Suppressor macrophage treated with lipopolysaccharide for 1 hour (primary cell): ENCODE measurements at places on chromosomes 1 and 21.
A peak's percentile ranks its signal among the peaks of the same experiment; 100 is the strongest.

DNA sequence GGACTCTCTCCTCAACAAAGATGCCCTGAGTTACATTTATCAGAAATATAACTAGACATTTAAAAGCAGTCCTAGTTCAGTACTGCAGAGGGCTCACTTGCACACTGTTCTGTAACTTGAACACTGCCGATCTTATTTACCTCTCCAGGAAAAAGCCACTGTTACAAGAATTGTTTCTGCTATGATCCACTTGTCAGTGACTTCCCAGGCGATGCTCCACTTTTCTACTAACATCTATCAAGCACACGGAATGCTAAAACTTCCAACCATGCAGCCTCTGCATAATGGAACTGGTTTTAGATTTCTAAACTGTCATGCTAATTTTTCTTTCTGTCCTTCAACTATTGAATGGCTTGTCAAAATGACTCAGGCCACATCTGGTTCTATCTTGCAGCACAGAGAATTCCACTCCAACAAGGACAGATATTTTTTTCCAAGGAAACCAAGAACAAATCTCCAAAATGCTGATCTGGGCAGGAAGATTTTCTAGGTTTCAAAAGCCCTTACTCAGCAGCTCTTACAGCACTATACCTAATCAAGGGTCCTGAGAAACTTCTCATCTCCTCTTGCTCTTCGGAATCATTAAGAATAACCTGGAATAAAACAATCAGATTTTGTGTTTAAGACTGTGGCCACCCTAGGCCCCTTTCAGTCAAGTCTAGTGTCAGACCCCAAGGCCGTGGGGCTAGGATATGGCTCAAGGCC lies 9.9 kb downstream of the SEC16B start:
- no peak for DNase-seq

DNA sequence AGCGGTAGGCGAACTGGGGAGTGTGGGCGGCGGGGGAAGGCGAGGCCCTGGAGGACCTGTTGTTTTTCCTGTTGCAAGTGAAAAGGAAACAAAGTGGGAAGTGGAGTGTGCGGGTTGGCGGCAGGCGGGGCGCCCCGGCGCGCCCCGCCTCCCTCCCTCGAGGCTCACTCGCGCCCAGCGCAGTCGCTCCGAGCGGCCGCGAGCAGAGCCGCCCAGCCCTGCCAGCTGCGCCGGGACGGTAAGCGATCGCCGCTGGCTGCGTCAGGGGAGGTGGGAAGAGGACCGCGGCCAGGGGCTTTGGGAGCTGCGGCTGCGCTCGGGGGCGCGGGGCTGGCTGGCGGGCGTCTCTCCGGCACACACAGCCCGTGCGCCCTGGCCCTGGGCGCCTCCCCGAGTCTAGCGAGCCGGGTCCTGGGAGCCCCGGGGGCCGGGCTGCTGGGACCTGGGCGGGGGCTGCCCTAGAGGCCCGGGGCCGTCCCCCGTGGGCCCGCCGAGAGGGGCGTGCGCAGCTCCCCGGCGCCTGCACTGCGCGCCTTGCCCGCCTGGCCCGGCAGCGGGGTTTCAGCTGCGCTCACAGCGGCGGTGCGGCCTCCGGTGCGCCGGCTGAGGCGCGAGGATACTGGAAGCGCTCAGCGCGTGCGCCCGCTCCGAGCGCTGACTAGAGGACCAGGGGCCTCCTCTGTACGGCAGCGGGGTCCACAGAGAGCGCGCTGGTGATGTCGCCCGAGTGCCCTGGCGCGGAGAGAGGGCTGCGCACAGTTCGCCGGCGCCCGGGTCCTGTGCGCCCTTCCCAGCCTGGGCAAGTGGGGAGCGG lies at the start of gene PIK3CD:
Gene PIK3CD, plus strand, starts transcription at position 167 of the 814 bp plus-strand sequence. CDS start 58,725 bp downstream, outside the sequence.
- DNase-seq = peak; percentile 88

GRCh38 chr21:41197582-41197981 lies 29.6 kb downstream of the BACE2 start:
- DNase-seq = no peak

DNA sequence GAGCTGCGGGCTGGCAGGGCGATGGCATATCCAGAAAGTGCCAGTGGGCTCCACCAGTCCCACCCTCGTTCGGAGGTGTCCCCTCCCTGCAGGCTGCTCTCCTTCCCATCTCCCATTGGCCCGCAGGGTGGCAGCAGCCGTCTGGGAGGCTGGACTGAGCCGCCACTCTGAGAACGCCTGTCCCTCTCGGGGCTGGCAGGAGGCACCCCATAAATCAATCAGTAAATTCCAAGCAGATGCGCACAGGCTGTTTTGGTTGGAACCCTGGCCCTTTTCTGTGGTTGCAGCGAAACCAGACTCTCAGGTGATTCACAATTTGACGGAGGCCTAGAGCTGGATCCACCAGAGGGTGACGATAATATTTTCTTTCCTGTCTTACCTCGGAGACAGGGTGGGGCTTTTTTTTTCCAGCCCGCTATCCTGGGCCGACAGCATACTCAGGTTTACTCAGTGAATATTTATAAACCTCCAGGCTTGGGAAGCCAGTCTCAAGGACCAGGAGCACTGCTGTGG lies 99.7 kb downstream of the GLIS1 start:
- DNase-seq = no peak

GRCh38 chr1:17056551-17056950 lies 2.7 kb upstream of the SDHB start:
- DNase-seq = no peak

- no peak for DNase-seq
Measured at GRCh38 chr1:216045400-216045799, 377.8 kb downstream of the USH2A start.

GRCh38 chr1:159941141-159941540 lies 4.3 kb downstream of the IGSF9 start:
- no peak for DNase-seq
